ENCODE measurements at places on chromosomes 5 and 9.
A peak's percentile ranks its signal among the peaks of the same experiment; 100 is the strongest.

DNA sequence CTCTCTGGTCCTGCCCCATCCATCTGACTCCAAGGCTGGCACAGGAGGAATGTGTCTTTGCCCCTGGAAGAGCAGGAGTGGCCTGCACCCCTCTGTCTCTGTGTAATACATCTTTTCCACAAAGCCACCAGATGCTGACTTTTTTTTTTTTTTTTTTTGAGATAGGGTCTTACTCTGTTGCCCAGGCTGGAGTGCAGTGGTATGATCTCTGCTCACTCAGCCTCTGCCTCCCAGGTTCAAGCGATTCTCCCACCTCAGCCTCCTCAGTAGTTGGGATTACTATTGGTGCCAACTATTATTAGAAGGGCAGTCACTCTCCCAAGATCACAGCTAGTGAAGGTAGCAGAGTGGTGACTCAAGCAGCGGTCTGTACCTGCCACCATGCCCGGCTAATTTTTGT, 19.6 kb downstream of the SPRY4 start:
- DNase-seq, result no peak

DNA sequence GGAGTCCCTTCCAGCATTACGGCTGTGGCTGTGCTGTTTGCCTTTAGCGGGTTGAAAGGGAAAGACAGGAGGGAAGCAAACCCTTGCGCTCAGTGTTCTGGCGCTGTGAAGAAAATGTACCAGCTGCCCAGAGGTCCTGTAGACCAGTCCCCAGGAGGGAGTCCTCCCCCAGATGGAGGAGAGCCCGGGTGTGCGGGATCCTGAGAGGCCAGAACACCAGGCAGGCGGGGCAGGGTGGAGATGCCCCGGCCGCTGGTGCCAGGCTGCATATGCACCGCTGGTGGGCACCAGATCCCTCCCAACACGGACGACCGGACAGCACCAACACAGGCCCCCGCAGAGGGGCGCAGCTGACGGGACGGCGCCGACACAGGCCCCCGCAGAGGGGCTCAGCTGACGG, 37.2 kb upstream of the SLC9A3 start:
- DNase-seq, result no peak

DNA sequence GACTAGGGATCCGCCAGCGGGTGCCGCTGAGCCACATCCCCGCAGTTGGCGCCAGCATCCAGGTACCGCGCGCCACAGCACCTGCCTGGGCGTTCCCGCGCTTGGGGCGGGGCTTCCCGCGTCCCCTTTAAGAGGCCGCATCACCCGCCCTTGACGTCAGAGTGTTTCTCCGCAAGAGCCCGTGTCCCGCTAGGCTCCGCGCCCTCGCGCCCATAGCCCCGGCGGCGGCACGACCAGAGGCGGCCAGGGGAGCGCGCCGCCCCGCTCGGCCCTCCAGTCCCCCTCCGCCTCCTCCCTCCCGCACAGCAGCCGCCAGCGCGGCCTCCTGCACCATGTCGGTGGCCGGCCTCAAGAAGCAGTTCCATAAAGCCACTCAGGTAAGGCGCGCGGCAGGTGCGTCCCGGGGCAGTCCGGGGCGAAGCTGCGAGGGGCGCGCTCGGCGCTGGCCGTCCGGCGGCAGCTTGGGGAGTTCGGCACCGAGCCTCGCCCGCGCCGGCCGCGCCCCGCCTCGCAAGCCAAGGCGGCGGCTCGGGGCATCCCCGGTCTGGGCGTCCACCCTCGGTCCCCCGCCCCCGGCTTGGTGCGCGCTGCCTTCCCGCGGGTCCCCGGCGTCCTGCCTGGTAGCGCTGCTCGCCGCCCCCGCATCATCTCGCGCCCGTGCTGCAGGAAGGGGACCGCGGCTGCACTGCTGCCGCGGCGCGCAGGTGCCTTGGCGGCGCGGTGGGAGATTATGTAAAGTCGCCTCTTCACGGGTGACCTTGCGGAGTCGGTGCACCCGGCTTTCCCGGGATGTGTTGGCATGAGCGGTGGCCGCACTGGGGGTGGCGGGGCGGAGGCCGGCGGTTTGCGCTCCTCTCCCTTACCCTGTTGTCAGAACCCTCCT, at the start of gene SH3GL2:
Gene SH3GL2 (plus strand): TSS at position 156 of the 883 bp plus-strand sequence.
- peak; percentile 34 for DNase-seq

GRCh38 chr9:35844628-35845270, 15.7 kb downstream of the TMEM8B start:
- no peak for DNase-seq

- no peak for DNase-seq
Measured at GRCh38 chr5:172010278-172010677, 3.8 kb upstream of the FBXW11 start.

DNA sequence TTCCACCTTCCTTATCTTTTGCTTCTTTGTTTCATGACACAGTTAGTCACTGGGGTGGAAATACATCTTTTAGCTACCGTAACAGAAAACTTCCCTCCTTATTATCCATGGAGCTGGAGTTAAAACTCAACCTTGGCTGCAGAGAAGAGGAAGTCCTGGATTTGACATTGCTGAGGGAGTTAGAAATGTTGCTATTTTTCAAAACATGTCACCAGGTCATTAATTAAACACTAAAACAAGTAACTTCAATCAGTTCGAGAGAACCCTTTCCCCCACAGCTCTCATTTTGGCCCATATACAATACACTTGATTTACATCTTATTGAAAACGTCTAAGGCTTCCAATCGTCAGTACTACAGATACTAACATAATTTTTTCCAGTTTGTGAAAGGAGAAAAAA, 237.9 kb upstream of the CD180 start:
- no peak for DNase-seq

GRCh38 chr9:33459115-33459514, 11.7 kb upstream of the AQP3 start:
- DNase-seq, result no peak

DNA sequence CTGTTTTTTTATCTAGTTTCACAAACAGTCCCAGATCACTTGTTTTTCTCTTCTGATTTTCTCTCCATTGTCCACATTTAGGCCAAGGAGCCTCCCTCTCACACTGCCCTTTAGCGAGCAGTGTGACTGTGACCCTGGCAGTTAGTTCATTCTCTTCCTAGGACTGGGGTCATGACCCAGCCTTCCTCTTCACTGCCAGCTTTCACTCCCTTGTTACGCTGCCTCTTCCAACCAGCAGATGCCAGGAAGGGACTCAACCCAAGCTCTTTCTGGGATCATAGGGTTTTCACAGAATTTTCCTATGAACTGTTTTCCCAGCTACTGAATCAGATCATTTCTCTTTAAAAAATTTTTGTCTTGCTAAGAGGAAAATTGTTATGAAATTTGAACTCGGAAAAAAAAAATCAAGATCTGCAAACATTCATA, 70.9 kb downstream of the LMNB1 start:
- DNase-seq, result no peak

DNA sequence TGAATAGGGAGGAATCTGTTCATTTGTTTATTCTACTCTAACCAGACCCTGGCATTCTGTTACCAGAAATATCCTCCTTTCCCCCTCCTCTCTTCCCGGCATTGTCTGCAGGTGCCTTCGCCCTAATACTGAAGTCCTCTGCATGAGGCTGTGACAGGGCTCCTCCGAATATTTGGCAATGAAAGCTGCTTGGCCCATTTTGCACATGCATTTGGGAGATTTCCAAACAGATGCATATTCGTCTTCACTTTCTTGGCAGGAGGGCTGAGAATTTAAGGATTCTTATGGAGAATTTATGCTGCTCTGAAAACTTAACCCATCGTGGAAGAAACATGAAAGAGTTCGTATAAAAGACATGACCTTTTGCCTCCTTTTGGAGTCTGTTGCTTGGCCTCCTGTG, 484.0 kb downstream of the ZNF608 start:
- no peak for DNase-seq

DNA sequence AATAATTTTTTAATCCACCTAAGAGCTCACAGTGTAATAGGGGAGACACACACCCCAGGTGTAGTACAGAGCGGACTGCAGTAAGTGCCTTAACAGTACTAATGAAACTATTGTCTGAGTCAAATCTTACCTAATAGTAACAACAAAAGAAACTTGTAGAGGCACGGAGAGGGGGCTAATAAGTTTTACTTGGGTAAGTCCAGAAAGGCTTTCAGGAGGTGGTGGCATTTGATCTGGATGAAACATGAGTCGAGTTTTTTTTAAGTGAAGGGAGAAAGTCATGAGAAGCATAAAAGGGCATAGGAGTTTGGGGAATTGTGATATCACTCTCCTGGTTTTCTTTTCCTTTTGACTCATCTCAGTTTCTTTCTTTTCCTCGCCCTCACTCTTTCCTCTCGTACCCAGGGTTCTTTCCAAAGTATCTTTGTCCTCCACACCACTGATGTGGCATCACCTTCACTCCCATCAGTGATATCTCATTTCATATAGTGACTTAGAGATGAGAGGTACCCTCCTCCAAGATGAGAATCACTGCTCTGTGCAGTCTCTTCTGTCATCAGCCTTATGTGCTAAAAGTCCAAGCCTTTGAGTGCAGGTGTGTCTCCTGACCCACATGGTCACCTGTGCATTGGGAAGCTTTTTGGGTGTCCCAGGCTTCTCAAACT, 2.0 kb downstream of the CTNNA1 start:
- DNase-seq, result no peak

- no peak for DNase-seq
Measured at GRCh38 chr5:110790673-110791072, 51.9 kb downstream of the SLC25A46 start.

- no peak for DNase-seq
Measured at GRCh38 chr5:56825222-56825824, 10.0 kb downstream of the MAP3K1 start.

DNA sequence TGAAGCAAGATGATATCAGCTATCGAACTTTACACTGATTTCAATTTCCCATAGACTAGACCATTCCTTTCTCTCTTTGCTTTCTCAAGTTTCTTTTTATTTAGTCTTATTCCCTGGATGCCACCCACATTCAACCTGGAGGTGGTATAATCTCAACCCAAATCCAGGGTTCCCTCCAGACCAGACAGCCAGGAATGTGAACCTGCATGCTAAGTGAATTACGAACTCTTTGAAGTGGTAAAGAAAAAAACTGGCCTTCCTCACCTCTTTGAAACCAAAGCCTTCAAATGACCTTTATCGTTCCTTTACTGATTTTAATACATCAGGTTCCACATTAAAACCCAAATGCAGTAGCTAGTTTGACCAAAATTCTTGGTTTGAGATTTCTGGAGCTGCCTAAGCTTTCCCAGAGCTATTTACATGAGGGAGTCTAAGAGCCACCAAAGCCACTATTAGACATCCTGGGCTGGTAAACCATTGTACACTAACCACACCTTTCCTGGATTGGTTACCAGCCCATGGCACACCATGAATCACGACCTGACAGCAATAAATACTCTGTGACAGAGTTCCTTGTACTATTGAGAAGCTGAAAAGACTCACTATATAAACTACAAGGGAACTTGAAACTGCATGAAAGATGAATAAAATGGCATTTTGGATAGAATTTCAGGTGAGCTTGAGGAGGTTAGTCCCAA, 323.7 kb downstream of the ADAMTS6 start:
- DNase-seq, result no peak

DNA sequence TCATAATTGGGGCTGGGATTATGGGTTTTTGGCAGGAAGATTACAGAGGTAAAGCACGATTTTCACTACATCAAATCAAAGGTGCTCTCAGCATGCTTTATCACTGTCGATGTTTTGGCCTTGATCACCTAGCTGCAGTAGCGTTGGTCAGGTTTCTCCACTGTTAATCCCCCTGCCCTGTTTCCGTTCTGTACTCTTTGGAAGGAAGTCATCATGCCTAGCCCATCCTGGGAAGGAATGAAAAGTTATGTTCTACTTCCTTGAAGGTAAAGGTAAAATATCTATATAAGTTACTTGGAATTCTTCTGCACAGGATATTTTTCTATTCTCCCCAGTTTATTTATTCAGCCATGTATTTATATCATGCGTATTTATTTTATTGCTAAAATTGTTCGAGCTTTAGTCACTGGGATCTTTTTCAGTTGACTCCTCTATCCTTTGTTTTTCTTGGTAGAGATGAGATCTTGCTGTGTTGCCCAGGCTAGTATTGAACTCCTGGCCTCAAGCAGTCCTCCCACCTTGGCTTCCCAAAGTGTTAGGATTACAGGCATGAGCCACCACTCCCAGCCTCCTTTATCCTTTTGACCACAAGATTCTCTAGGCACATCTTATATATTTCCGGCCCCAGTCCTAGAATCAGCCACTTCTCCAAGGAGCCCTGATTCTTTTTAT, 25.3 kb downstream of the FAF2 start:
- DNase-seq, result no peak

DNA sequence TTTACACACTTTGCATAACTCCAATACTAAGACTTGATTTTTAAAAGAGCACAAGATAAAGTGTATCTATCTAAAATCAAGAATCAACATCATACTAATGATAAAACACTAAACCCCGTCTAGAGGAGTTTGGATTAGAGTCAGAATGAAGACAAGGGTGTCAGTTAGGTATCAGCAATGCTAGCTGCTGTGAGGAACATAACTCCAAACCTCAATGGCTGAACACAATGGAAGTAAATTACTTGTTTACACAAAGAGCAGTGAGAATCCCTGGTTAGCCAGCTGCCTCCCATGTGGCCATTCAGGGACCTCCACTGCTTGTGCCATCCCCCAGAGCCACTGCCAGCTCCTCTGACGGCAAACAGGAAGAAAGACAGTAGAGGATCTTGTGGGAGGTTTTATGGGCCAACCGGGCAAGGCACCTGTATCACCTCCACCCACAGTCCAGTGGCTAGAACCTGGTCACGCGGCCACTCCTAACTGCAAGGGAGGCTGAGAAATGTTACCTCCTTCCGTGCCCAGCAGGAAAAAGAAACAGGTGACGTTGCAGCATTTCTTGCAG, 24.0 kb upstream of the GRHPR start:
- no peak for DNase-seq

GRCh38 chr5:135238622-135239452, 160.2 kb downstream of the MACROH2A1 start:
- DNase-seq, result no peak

DNA sequence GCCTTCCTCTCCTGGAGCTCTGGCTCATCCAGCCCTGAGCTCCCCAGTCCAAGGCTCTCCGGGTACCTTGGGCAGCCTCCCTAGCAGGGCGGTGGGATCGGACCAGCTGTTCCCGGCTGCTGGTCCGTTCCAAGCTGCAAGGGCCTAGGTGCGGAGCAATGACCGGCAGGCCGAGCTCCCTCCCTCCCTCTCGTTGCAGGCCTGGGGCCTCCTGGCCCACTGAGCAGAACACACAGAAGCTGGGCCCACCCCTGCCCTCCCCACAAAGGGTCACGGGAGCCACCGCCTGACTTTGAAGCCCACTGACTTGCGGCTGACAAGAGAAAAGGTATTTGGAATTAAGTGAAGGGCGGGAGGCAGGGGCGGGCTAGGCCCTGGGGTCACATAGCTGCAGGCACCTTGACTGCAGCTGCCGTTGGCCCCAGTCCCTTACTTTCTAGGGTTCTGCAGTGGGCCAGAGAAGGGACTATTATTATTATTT, 104.7 kb upstream of the IER5L start:
- peak; percentile 0 for DNase-seq

DNA sequence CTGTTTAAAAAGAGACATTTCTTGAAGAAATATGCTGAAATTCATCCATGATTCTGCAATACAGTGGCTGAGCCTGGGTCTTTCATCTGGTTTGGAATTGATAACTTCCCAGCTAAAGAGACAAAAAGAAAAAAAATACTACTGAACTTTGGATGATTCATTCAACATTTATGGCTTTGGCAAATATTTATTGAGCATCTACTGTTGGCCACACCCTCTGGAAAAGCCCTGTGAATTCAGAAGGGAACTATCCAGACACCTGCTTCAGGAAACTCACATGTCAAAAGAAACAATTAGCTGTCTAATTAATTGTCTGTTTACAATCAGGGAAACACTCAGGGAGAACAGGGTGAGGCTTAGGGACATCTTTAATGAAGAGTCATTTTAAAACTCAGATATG, 17.8 kb upstream of the ZNF622 start:
- DNase-seq, result no peak
